ENCODE measurements at places on chromosomes 5 and 9. TPM values are rescaled to one million over a fixed set of nuclear protein-coding genes. Genes with fewer than 3 reads are reported as not detected.
A peak's percentile ranks its signal among the peaks of the same experiment; 100 is the strongest.

- no peaks in the 10 kb centered on the region for H3K4me1 ChIP-seq
- no peak for DNase-seq
- H3K27ac ChIP-seq = no peak overlapping the region
These were observed 149.7 kb upstream of the GRIA1 start for GRCh38 chr5:153340738-153341137.

GRCh38 chr5:151745071-151745705, 13.2 kb downstream of the ATOX1 start:
- no peaks in the 10 kb centered on the region for H3K27me3 ChIP-seq
- H3K4me3 ChIP-seq = no peak overlapping the region
- peak overlapping the region; percentile 73 for H3K27ac ChIP-seq
- DNase-seq = peak; percentile 89

- no peak overlapping the region for H3K4me3 ChIP-seq
- peaks cover 9% of the 10 kb centered on the region for H3K4me1 ChIP-seq
- H3K27me3 ChIP-seq = no peaks in the 10 kb centered on the region
- no peaks in the 10 kb centered on the region for H3K36me3 ChIP-seq
These were observed 125.9 kb upstream of the ADAMTSL1 start for GRCh38 chr9:18348083-18348475.

Gene ACTBL2
- total RNA-seq = not detected
